Left lobe of liver (tissue), 2 donors: ENCODE measurements at places on chromosomes 5 and 9.

DNA sequence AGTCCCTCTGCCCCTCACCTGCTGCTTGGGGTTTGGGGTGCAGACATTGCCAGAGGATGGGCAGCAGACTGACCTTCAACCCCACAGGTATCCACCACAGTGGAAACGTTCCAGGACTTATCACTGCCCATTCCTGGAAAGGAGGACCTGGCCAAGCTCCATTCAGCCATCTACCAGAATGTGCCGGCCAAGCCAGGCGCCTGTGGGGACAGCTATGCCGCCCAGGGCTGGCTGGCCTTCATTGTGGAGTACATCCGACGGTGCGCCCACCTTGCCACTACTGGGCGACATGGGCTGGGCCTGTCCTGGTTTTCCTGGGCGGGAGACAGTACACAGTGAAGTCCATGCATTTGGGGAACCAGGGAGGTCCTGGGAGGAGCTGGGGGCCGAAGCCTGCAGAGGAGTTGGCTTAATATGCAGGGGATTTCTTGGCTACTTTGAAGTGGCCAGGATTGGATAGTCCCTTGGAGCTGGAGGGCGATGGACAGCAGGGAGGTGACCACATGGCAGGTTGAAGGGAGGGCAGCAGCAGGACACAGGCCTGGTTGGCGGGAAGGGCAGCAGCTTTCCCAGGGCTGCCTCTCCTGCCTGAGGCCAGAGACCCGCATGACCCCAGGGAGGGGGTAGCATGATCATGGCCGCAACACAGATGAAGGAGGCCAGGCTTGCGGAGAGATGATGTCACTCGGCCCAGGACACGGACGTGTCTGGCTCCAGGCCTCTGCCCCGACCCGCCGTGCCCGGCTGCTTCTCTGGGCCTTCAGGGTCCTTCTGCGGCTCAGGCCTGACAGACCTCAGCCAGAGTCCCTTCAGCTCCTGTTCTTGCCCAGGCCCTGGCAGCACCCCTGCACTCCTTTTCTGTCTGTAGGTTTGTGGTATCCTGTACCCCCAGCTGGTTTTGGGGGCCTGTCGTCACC, 34.6 kb downstream of the USP20 start:
- peak; percentile 74 for DNase-seq

- DNase-seq, result no peak
Measured at GRCh38 chr5:63719147-63719546, 243.1 kb downstream of the HTR1A start.

GRCh38 chr9:83231039-83231438, 168.1 kb upstream of the RASEF start:
- no peak for DNase-seq

- no peak for DNase-seq
Measured at GRCh38 chr5:127924606-127925005, 159.0 kb upstream of the SLC12A2 start.

- no peak for DNase-seq
Measured at GRCh38 chr9:134624137-134624591, 17.4 kb upstream of the COL5A1 start.

DNA sequence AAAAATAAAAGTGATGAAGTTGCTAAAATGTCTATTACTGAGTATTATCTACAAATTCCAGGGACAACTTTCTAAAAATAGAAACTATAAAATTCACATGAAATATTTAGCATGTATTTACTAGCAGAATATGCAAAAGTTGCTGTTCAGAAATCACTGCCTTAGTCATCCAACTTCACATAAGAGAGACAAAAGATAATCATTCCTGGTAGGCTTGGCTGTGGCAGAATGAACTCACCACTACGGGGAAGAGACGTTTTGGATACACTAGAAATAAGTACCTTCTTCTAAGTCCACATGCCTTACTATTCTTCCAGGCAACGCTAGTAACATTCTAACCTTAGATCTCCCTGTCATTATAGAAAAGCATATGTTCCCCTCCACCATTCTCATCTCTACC, 272.2 kb downstream of the BNC2 start:
- DNase-seq, result no peak

DNA sequence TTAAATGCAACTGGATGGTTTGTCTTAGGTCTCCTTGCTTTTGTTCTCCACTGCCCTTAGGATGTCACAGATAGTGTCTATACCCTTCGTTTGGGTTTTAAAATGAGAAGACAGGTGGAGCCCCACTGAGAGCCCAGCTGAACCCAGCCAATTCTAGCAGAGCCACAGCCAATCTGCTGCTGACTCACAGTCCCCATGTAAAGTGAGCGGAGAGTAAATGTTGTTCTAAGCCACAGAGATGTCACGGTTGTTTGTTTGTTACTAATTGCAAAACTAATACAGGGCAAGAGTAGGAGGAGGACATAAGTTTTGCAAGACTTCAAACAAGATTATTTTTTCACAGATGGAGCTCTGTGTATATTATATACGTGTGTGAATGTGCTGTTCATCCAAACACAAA, 50.5 kb upstream of the AGXT2 start:
- no peak for DNase-seq

DNA sequence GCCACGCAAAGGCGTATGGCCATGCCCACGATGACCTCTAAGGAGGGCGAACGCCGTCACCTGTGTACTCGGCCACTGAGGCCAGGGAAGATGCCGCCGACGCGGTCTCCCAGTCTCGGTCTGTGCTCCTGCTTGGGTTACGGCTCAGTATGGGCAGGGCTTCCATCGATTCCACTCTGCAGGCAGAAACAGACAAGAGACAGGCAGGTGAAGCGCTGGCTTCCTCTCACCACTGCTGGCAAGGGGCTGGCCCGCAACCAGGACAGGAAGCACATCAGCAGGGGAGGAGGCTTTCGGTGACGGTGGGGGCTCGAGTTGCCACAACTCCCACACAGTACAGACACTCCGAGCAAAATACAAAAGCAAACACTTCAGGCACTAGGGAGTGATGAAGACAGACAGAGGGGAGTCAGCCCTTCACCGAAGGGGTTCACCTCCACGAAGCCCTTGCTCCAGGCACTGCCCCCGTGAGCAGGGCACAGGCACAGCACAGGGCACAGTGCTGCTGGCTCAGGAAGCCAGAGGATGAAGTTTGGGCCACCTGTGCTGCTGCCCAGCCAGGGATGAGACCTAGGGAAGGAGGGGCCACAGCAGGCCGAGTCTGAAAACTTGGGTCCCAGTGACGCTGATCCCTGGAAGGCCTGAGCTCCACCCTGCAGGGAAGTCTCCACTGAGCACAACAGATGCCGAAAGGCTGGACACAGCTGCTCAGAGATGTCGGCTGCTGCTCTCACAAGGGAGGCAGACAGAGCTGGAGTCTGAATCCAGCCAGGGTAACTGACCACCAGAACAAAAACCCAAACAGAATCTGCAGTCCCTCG, 91.3 kb downstream of the CAMSAP1 start:
- DNase-seq, result no peak

GRCh38 chr9:75869236-75869635, 21.2 kb upstream of the PCSK5 start:
- DNase-seq, result no peak
